ENCODE measurements at places on chromosomes 7 and 10. TPM values are rescaled to one million over a fixed set of nuclear protein-coding genes. Genes with fewer than 3 reads are reported as not detected.

- no peak for DNase-seq
Observed at GRCh38 chr7:138618506-138618905, 82.7 kb downstream of the SVOPL start.

The CPA1 gene
- total RNA-seq = 8.9 TPM

DNA sequence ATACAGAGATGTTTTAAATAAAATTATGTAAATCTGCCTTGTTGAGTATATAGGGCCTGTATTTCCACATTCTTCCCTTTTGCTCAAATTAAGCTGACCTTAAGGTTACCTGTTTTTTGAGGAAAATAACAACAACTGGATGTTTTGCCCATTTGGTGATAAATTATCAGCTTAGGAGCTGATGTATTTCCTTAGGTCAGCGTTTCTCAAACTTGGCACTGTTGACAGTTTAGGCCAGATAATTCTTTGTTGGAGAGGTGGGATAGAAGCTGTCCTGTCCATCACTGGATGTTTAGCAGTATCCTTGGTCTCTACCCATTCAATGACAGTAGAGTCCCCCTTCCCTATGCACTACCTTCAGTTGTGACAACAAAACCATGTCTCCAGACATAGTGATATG is 7.2 kb downstream of the GSTO2 start:
- no peak for DNase-seq

The CNNM1 gene
- 1.1 TPM for total RNA-seq

The ENKUR gene
- total RNA-seq = not detected
